Hematopoietic multipotent progenitor cell treated with erythropoietin and hydrocortisone succinate and interleukin-3 and kit ligand, for 17 days (in vitro differentiated cells): ENCODE measurements at places on chromosomes 7 and 10.

GRCh38 chr7:47501406-47501805 lies 80.5 kb downstream of the TNS3 start:
- no peak for DNase-seq

- peak; percentile 75 for DNase-seq
These were observed 31.7 kb downstream of the GPR22 start for GRCh38 chr7:107501593-107501992.

DNA sequence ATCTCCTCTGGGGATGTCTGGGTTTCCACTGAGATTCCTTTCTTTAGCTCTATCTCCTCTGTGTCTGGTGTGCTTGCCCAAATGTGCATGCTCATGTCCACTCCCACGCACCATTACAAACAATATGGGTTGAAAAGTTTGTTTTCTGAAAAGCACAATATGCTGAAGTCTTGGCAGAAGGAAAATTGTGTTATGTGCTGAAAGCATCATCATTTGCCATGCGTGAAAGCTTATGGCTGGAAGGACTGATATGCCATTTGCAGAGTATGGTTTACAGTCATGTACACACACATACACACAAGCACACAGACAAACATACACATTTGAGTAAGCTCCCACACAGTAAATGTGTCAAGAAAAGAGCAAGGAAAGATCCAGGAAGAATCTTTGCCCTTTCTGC lies 231.6 kb downstream of the SORCS3 start:
- no peak for DNase-seq

DNA sequence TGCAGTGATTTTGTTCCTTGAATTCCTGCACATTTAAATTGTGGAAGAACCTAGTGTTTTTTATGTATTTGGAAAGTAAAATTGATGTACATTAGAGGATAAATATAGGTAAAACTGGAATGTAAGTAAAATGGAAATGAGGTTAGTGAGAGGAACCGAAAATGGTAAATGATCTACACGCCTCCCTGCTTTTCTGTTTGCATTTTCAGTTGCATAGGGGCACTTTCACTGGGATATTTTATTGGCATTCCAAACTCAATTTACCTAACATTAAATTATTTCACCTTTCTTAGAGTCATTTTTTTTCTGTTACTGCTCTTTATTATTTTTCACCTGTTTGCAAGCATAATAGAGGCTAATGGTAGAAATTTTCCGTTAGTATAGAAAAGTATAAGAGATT lies 8.0 kb downstream of the CDK13 start:
- no peak for DNase-seq

- no peak for DNase-seq
These were observed 17.3 kb upstream of the TMEM72 start for GRCh38 chr10:44893604-44894468.

GRCh38 chr7:496528-497295 lies 22.9 kb downstream of the PDGFA start:
- no peak for DNase-seq

DNA sequence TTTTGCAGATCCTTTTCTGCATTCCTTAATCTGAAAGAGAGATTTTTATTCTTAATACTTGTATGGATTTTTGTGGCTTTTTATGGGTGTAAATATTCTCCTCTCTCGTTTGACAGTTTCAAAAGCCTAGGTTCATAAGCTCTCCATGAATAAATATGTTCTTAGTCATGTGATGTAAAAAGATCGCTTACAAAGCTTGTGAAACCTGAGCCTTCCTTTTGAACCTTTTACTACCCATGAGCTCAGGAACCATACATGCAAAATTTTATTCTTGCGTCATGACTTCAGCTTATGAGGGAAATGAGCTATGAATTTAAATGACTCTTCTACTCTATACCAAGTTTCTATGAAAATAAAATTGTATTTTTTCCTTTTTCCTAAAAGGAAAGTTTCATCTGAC lies 98.7 kb downstream of the POLL start:
- DNase-seq = no peak

DNA sequence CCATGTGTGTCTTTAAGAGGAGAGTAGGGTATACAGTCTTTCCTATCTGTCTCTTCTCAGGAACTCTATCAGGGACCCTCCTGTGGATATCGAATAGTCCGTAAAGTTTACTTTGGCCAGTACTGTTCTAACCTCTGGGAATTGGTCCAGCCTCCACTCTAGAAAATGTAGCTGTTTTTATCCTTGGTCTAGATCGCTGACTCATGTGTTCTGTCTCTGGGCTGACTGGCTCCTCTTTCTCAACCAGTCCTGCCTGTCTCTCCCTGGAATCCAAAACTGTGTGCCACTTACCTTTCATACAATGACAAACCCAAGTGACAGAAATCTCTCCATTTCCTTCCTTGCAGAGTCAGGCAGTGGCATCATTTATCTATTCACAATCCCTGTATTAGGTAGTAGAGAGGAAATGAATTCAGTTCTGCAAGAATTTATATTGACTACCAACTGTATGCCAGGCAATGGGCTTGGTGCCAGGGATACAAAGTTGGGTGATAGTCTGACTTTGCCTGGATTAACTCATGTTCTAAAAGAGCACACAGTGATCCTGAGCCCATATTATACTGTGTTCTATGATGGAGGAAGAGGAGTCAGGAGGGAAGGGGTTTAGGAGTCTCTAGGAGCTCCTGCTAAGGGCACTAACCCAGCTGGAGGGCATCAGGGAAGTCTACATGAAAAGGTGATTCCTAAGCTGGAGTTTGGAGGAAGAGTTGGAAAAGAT lies 232.7 kb downstream of the LRMDA start:
- DNase-seq = no peak

- no peak for DNase-seq
These were observed 77.8 kb upstream of the FAM133B start for GRCh38 chr7:92667816-92668535.

- DNase-seq = no peak
These were observed 418.4 kb downstream of the PARD3 start for GRCh38 chr10:34396663-34397062.

DNA sequence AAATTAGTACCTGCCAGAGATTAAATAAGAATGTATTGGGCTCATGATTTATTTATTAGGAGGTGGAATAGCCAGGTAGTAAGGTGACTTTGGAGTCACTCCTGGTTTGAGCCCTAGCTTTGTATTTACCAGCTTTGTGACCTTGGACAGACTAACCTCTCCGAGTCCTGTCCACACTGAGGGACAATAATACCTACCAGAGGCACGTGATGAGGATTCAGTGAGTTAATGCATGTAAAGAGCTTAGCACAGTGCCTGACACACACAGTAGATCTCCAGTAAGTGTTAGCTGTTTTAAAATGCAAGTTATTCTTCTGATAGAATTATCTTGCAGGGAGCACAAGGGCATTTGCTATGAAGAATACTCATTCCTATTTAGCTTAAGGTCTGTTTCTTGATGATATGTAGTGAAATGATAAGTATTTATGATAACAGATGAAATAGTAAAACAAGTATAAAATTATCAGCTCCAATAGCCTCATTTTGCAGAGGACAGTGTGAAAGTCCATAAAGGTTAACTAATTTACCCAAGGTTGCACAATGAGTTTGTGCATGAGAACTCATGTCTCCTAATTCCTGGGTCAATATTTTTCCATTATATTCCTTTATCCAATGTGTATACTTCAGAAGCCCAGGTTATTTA lies 36.4 kb downstream of the RABGEF1 start:
- DNase-seq = no peak

GRCh38 chr7:77188731-77189437 lies 10.7 kb downstream of the FGL2 start:
- DNase-seq = no peak

- no peak for DNase-seq
These were observed 225.0 kb downstream of the CACNB2 start for GRCh38 chr10:18364987-18365775.

GRCh38 chr10:62511656-62512055 lies 137.5 kb downstream of the ZNF365 start:
- no peak for DNase-seq

DNA sequence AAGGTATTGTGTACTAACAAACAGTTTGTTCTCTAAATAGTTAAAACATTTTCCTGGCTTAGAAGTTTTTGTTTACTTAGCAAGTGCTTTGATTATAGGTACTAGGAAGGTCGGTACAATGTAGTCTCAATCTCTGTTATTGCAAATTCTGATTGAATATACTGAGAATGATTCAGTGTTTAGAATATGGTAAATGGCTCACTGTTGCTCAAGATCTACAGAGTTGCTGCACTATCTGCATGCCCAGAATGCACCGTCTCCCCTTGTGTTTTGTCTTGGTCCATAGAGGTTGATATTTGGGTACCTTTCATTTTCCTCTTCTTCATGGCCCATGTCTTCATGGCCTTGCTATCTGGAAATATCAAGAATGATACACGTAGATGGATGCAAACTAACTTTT lies 99.6 kb downstream of the KLF6 start:
- no peak for DNase-seq

- DNase-seq = peak; percentile 92
These were observed 107.2 kb upstream of the TRIM24 start for GRCh38 chr7:138352570-138353461.

GRCh38 chr7:132004529-132004928 lies 448.1 kb upstream of the PODXL start:
- no peak for DNase-seq

- peak; percentile 57 for DNase-seq
These were observed 10.4 kb upstream of the EIF3A start for GRCh38 chr10:119090968-119091367.

DNA sequence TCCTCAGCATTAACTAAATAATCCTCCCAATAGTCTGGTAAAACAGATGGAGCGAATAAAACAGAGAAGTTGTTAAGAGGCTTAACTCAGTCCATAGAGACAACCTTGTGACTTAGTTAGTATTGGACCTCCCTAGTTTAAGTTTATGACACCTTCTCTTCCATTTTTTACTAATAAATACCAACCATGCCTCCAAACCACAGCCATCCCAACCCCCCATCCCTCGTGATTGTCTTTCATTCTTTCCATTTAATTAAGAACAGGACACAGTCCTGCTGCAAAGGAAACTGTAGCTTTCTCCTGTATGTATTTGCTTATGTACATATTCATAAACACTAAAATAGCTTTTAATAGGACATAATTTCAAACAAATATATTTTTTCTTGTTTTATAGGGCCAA lies 238.2 kb downstream of the SEMA3D start:
- no peak for DNase-seq

DNA sequence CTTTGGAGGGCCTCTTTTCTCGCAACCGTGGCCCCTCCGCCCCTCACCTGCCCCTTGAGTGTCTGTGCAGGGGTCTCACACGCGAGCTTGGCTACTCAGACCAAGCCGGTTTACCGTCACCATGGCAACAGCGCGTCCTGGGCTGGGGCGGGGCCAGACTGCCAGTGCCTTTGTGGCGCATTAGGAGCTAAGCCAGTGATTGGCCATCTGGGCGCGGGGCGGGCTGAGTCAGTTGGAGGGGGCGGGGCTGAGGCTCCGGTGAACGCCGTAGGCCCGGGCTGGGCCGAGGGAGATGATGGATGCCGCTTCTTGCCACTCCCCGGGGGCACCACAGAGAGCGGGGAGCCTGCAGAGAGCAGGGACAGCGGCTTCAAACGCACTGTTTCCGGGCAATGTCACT lies 48.7 kb upstream of the FXYD4 start:
- no peak for DNase-seq

DNA sequence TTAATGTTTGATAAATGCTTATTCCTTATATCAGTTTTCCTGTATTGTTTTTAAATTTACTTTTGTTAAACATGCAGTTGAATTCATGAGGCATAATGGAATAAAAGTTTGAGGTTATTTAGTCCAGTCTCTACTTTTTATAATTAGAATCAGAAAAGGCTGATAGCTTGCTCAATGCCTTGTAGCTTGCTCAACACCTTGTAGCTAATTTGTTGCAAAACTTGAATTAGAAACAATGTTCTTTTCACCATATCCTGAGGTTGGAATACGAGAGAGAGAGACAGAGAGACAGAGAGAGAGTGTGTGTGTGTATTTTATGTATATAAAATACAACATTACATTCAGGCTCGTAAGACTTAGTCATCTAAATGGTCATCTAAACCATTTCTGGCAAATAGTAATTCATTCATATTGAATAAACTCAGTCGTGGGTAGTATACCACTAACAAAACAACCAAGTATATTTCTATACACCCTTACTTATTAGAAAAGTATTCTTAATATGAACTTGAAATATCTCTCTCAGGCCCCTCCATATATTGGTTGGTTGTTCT lies 243.5 kb downstream of the ADK start:
- no peak for DNase-seq

GRCh38 chr10:128011059-128011979 lies 104.4 kb downstream of the PTPRE start:
- peak; percentile 81 for DNase-seq

DNA sequence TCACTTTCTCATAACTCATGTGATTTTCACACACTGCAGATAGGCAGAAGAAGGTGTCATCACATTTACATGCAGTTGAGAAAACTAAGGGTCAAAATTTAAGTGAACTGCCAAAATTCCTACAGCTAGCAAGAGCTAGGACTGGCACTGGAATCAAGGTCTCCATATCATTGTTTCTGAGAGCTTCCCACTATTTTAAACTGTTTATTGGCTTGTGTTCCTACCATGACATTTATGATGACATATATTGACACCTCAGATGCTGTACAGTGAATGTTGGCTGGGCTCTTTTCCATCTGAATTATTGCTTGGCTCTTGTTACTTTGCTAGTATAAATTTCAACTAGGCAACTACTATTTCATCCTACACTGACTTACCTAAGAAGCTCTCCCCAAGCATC lies 2.0 kb downstream of the THSD7A start:
- no peak for DNase-seq

DNA sequence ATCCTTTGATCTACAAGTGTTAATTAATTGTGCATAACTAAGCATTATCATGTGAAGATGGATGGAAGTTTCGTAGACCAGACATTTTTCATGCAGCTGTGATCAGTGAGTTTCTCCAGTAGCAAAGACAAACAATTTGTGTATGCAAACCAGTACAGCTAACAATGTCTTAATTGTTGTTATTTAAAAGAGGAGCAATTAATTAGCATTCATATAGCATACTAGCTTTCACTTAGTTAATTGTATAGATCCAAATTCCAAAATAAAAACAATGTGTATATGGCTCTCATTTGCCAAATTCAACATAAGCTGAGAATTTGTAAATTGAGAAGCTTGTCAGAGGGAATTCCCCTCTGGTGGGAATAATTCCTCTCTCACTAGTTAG lies 22.6 kb upstream of the PRKCQ start:
- DNase-seq = no peak

DNA sequence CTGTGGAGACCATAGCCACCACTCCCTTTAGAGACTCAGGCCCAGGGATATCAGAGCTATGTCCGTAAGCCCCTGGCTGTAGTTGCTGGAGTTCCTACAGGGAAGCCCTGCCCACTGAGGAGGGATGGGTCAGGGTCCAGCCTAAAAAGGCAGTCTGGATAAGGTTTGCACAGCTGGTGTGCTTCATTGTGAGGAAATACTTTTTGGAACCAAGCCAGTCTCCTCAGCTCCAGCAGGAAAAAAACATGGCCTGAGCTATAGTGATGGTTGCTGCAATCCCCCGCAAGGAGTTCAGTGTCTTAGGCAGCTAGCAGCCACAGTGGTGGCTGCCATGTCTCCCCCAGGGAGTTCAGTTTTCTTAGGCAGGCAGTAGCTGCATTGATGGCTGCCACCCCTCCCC lies 52.6 kb upstream of the CYP2C8 start:
- no peak for DNase-seq

DNA sequence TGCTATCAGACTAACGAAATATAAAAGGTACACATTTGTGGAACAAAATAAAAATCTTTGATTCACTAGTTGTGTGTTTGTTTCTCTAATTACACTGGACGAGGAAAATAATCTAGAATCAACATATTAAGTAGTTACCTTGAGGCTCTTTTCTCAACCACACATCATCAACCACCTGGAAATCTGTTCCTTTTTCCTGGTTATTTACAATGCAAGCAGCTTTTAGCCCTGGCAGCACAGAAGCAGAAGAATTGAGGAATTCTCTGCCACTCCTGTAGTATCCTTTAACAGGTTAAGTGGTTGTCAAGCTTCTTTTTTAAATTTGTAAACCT lies 23.7 kb downstream of the NUP42 start:
- no peak for DNase-seq
